Stimulated activated CD4-positive, alpha-beta T cell treated with anti-CD3 and anti-CD28 coated beads, Interleukin-12 subunit alpha, Interleukin-12 subunit beta, amount 100 ng/mL, for 48 hours (primary cell): ENCODE measurements at places on chromosomes 4 and X.

DNA sequence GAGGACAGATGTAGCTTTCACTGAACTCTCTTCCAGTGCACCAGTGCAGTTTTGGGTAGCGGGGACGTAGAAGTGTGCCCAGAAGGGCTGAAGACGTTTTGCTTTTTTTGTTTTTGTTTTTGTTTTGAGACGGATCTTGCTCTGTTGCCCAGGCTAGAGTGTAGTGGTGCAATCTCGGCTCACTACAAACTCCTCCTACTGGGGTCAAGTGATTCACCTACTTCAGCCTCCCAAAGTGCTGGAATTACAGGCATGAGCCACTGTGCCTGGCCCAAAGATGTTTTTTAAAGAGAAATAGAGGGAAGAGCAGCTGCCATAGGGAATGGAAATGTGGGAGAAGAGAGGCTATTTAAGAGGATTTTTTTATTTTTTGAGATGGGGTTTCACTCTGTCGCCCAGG lies 74.4 kb upstream of the ACSL1 start:
- no peak for DNase-seq

GRCh38 chrX:71541210-71542022 lies 8.5 kb downstream of the OGT start:
- no peak for DNase-seq

GRCh38 chr4:7328913-7329638 lies 105.7 kb downstream of the PSAPL1 start:
- DNase-seq = no peak

DNA sequence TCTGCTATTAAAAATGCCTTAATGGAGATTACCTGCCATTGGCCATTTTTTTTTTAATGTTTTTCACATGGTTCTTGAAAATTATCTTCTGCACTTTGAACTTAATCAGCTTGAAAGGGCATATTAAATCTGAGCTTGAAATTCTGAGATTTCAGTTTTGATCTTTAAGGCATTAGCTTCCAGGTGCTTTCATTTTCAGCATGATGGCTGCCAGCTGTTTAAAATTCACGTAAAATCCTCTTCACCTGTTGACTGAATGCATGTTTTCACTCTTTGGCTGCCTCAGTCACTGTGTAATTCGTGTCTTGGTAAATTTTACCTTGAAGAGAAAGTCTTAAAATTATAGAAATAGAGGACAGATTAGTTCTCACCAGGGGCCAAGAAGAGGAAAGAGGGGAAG lies 39.6 kb downstream of the SMAD1 start:
- DNase-seq = no peak

DNA sequence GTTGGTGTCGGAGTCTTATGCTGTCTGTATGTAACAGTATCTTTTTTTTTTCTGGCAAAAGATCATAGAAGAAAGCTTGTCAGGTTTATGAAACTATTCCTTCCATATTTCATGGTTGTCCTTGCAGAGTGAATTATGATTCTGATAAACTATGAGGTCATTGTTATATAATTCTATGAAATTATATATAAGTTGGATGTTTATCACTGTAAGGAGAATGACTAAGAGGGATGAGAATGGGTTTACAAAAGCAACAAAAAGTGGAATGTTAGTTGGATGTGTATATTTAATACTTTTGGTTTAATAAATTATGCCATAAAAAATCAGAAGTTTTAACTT lies 43.1 kb downstream of the RAPGEF2 start:
- no peak for DNase-seq

DNA sequence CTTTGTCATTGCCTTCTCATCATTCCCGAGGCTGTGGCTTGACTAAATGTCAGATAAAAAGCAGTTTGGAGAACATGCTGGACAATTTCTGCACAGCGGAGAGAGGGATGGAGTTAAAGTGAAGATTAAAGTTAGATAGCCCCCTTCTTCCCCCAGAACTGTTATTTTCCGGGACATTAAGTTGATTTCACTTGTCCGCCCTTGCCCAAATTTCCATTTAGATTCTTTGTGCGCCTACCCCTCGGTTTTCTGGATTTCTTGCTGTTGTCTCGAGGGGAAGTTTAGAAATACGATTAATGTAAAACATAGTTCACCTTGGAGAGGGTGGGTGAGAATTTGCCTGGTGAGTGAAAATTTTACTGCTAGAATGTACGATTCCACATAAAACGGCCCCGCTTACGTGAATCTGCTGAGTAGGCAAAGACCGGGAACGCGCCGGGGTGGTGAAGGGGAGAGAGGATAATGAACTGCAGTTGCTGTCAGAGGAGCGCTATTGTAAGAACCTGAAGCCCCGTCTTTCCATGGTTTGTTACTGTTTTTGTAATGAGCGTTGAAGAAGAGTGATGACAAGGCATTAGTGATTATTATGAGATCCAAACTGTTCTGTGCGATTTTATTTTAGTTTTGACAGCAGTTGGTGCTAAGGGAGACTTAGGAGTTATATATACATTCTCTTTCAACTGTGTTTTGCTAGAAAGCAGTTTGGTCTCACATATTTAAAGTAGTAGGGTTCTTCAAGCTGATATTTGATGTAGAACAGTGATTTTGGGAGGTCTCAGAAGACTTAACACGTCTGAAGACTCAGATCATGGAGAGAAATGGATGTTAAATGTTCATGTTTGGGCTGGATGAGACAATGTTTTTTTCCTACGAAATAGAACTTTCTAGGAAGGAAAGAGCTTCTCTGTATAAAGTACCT lies 73.0 kb downstream of the AFF1 start:
- peak; percentile 15 for DNase-seq

DNA sequence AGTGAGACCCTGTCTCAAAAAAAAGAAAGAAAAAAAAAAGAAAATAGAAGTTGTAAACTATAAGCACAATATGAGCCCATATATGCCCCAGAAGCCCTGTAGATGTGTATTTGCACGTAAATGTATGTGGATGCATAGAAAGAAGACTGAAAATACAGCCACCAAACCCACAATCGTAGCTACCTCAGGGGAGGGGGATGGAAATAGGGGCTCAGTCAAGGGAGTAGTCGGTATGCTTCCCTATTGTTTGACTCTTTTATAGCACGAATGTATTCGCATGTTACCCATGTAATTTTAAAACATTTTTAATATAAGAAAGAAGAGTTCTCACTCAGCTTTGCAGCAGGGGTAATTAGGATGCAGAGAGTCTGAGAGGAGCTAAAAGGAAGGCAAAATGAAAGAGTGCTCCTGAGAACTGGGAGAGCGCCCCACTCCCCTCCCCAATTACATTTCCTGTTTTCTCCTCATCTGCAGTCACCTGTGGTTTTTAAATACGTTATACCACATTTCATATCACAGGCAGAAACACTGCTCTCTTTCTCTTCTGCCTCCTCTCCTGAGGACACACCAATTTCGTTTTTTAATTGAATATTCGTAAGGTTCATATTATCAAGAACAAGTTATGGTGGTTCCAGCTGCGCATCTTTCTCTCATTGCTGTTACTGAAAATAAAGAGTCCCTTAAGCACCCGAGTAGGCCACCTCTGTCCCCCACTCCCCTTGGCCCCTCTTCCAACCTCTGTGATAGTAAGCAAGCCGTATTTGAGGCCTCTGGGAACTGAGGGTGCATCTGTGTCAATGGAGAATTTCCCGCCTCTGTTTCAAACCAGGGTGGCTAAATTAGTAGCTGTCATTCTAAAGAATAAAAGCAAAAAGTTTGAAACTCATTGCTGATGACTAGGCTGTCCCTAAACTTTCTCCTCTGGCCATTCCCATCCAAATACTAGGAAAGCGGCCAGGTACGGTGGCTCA lies 10.7 kb downstream of the SEPTIN6 start:
- no peak for DNase-seq

- DNase-seq = no peak
Measured at GRCh38 chr4:74794382-74795010, at the start of gene BTC. Gene BTC, minus strand, starts transcription at chr4:74794523. Its CDS starts 198 bp downstream, at chr4:74794325.

DNA sequence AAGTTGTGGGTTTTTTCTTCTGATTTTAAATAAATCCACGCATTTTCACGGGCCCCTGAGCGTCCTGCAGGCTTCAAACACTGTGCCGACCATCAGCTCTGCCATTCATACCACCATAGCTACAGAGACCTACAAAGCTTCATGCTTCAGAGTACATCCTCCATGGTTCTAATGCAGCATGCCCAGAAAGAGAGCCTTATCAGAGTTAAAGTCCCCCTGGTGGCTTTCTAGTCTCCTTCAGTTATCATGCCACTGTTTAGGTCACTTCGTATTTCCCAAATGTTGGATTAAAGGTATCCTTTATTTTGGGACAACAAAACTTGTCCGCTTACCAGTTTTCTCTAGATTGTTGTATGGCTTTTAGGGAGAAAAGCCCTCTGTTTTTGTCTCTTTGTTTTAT lies 66.7 kb upstream of the VCX2 start:
- DNase-seq = no peak

DNA sequence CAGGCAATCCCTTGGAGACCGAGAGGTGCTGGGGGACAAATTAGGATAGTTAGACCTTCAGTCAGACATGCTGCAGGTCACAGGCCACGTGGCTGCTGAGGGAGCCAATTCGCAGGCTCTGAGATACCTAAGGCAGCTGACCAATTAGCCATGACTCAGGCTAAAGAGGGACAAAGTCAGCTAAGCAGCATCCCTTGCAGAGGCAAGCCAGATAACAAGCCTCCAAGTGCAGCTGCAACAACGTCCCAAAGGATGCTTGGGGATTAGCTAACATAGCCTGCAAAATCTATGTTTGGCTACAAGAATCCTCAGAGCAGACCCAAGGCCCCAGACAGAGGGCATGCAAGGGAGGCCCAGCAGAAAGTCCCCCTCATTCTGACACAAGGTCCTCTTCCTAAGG lies 93.5 kb downstream of the SEL1L3 start:
- no peak for DNase-seq

GRCh38 chrX:120468479-120468824 lies 644 bp downstream of the LAMP2 start:
- DNase-seq = no peak
